Fibroblast of skin of right quadriceps (primary cell): ENCODE measurements at places on chromosomes 5 and 9.

GRCh38 chr5:81065492-81065891, 105.3 kb downstream of the RASGRF2 start:
- DNase-seq = no peak

GRCh38 chr5:54753034-54753433, 232.4 kb downstream of the ESM1 start:
- DNase-seq = peak; percentile 78

GRCh38 chr9:137580209-137580953, 1.7 kb upstream of the DPH7 start:
- no peak for DNase-seq

DNA sequence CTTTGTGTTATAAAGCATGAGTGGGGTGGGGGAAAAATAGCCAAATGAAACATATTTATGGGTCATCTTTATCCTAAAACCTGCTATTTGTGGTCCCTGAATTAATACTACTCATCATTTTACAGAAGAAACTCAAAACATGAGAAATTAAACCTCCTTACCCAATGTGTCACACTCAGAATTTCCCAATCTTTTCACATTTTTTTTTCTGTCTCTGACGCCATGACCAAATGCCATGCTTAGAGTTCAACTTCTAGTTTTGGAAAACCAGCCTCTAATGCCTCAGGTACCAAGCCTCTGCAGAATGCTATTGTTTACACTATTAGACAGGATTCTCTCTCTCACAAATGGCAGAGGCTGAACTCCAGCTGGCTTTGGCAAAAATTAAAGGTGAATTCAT, 505.5 kb upstream of the WWC1 start:
- no peak for DNase-seq

GRCh38 chr5:42168091-42168670, 243.1 kb downstream of the FBXO4 start:
- DNase-seq = no peak

GRCh38 chr5:15082096-15082495, 210.5 kb upstream of the ANKH start:
- no peak for DNase-seq

DNA sequence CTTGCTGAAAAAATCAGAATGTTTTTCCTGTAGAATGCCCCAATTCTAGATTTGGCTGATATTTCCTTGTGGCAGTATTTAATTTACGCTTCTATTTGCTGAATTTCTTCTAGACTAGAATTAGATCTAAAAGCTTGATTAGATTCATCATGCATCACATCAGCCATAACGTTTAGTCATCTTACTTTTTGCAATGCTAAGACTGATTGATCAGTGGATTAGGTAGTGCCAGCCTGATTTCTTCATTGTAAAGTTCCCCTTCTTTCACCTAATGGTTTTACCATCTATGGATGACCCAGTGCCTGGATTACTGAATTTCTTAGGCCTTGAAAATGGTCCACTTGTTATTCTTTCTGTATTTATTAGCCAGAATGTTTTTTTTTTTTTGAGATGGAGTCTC, 83.9 kb downstream of the PBX3 start:
- DNase-seq = no peak

DNA sequence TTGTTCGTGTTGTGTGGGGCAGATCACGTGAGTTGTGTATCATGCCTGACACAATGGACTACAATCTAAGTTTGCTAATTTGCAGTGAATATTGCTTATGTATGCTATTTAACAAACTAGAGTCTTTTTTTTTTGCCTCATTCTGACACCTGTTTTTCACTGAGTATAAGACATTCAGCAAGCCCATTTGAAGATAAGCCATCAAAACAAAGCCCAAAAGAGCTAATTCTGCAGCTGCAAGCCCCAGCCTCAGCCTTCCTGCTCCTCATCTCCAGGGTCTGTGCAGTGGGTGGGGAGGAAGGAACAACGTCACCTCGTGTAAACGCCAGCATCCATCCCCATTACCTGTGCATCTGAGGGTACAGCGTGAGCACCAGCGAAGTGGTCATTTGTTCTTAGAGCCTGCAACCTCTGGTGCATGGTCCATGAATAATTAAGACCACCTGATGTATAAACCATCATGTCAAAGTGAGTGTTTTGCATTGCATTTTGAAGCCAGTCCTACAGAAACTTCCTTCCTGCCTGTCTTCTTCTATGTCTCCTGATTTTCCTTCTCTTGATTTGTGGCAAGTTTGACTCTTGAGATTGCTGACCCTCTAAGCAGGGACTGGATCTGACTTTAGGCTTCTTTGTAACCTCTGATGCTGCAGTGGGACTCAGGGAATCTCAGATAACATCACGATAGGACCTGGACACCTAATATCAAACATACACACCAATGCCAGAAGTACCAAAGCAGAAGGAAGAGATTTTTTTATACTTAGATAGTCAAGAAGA, 73.2 kb downstream of the FGF1 start:
- DNase-seq = no peak

DNA sequence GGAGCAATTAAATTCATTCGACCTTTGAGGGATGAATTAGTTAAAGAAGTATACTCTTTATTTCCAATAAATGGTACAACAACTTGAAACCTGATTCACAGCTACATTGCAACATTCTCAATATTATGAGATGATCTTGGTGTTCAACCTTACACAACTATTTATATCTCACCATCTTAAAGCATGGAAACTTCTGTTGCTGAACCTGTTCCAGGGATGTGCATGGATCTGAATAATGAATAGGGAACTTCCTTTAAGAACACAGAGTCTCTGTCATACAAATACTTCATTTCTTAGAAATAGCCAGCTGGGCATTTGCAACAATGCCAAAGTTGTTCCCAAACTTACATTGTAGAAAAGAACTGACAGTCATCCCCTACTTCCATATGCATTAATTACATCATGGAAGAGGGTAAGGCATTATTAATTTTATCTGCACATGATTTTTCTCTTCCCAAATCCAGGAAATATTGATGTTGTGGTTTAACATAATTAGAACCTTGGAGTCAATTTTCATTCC, 39.8 kb upstream of the CCDC112 start:
- no peak for DNase-seq

DNA sequence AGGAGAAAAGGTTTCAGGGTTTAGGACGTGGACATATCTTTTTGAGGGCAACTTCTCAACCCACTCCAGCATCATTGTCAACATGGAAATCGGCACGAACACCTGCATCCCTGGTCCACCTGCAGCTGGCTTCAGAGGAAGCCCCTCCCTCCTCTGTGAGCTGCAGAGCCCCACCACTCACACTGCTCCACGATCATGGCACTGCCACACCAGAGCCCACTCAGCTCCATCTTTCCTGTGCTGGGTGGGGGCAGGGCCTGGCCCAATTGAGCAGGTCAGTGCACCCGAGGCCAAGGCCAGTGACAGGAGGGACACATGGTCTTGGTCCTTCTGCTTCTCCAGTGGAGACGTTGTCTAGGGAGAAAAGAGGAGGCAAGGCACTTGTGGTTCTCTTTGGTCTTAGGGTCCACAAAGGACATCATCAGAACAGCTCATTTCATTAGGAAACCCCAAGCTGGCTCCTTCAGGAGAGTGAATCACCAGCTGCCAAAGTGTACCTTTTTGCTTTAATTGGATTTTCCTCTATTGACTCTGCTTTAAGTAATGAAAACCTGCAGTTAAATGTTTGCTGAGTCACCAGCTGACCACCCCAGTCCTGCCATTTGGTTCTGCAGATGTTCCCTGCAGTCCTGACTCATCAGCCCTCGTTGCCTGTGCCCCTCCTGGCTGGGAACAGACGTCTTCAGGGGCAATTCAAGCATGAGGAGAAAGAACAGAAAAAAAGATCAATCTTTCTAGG, 56.2 kb downstream of the UBE2QL1 start:
- peak; percentile 71 for DNase-seq
